ENCODE measurements at places on chromosomes 5 and 9. TPM values are rescaled to one million over a fixed set of nuclear protein-coding genes. Genes with fewer than 3 reads are reported as not detected.

Gene ECM2
- 4.5 TPM for total RNA-seq

Gene SEMA6A
- 12.5 TPM for total RNA-seq

Gene GPR151
- total RNA-seq, result not detected

Gene ALDH1B1
- 2.8 TPM for total RNA-seq

Gene CER1
- not detected for total RNA-seq

Gene SLC6A7
- total RNA-seq, result not detected

Gene GAS1
- 65.8 TPM for total RNA-seq

Gene PRXL2C
- total RNA-seq, result 10.6 TPM

Gene SLC45A2
- 1.2 TPM for total RNA-seq

Gene LCP2
- total RNA-seq, result 6.5 TPM

Gene GRIN3A
- total RNA-seq, result not detected

Gene COL27A1
- total RNA-seq, result 16.1 TPM

Gene PCDHGA10
- 6.8 TPM for total RNA-seq

Gene MPDZ
- 9.6 TPM for total RNA-seq

Gene GLIPR2
- total RNA-seq, result 6.1 TPM

- DNase-seq, result no peak
Observed at GRCh38 chr5:128572930-128573319, 34.9 kb upstream of the FBN2 start.

GRCh38 chr5:16754086-16754485 lies 137.3 kb upstream of the RETREG1 start:
- no peak for DNase-seq

GRCh38 chr9:70553707-70554673 lies 139.5 kb upstream of the KLF9 start:
- no peak for DNase-seq

- no peak for DNase-seq
Observed at GRCh38 chr9:76417394-76417793, 23.2 kb upstream of the RFK start.

- no peak for DNase-seq
Observed at GRCh38 chr5:175120412-175120811, 323.6 kb downstream of the DRD1 start.

GRCh38 chr9:20940447-20941173 lies 90.8 kb downstream of the HACD4 start:
- no peak for DNase-seq

DNA sequence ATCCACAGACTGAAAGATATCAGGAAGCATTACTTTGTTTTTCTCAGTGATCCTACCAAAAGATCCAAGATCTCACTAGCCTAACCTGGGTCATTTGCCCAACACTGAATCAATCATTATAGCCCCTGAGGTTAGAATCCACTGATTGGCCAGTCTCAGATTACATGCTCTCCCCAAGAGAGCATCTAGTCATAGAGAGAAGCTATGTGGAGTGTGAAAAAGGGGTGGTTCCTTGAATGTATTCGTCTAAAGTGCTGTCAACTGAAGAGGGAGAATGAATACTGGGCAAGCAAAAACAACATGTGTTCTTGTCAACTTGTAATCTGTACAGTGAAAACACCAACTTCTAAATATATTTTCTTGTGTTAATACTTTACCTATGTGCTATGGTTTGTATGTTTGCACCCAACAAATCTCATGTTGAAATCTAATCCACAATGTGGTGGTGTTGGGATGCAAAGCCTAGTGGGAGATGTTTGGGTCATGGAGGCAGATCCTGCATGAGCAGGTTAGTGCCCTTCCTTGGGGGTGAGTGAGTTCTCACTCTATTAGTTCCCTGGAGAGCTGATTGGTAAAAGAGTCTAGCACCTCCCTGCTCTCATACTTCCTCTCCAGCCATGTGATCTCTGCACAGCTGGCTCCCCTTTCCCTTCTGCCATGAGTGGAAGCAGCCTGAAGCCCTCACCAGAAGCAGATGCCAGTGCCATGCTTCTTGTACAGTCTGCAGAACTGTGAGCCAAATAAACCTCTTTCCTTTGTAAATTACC lies 60.3 kb upstream of the PJA2 start:
- DNase-seq, result no peak

- DNase-seq, result peak; percentile 48
Observed at GRCh38 chr5:909086-909485, 16.4 kb downstream of the TRIP13 start.

GRCh38 chr9:93676310-93677047 lies 100.1 kb downstream of the PHF2 start:
- DNase-seq, result peak; percentile 78

- DNase-seq, result no peak
Observed at GRCh38 chr5:4941161-4941560, 199.0 kb upstream of the ADAMTS16 start.

DNA sequence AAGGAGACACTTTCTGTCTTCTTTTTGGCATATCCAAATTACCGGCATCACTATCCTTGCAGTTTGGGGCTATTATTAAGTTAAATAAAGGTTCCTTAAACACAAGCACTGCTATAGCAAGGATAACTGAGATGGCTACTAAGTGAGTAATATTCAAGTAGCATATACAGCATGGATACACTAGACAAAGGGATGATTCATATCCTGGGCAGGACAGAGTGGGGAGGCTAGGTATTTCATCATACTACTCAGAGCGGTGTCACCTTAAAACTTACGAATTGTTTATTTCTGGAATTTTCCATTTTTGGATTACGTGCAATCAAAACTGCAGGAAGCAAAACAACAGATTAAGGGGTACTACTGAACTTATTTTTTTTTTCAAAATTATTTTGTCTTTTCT lies 54.1 kb downstream of the FER start:
- DNase-seq, result no peak

DNA sequence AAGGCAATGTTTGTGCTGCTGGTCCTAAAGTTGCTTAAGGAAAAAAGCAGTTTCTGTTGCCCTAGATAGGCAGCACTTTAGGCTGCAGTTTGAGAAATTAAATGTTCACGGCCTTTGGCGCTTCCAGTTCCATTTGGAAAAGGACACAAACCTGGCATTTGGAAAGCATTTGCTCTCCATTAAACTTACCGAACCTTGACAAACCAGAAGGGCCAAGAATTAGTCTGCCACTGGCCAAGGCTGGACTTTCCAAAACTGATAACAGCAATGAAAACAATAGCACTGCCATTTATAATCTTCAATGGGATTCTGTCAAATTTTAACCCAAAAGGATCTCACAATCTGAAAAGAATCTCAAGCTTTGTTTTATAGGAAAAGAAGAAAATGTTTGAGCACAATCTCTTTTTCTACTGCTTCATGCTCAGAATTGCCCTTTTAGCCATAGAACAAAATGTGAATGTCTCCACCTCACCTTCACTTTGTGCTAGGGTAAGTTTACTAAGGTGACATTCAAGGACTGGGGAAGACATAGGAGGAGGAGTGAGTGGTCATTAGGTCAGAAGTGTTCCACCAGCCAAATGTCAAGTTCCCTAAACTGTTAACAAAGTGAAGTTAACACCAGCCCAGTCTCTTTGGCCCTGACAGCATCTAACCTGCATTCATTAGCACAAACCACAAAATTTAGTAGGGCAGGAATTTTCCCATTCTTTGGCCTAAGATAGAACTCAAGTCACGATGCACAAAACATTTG lies 583.4 kb upstream of the DMAC1 start:
- no peak for DNase-seq

- peak; percentile 47 for DNase-seq
Observed at GRCh38 chr5:14900693-14901461, 29.3 kb upstream of the ANKH start.

- DNase-seq, result no peak
Observed at GRCh38 chr5:135105105-135105484, 71.1 kb upstream of the PITX1 start.

- DNase-seq, result no peak
Observed at GRCh38 chr9:82565188-82565969, 497.6 kb downstream of the RASEF start.

- DNase-seq, result no peak
Observed at GRCh38 chr5:168110870-168111832, 180.3 kb upstream of the WWC1 start.

DNA sequence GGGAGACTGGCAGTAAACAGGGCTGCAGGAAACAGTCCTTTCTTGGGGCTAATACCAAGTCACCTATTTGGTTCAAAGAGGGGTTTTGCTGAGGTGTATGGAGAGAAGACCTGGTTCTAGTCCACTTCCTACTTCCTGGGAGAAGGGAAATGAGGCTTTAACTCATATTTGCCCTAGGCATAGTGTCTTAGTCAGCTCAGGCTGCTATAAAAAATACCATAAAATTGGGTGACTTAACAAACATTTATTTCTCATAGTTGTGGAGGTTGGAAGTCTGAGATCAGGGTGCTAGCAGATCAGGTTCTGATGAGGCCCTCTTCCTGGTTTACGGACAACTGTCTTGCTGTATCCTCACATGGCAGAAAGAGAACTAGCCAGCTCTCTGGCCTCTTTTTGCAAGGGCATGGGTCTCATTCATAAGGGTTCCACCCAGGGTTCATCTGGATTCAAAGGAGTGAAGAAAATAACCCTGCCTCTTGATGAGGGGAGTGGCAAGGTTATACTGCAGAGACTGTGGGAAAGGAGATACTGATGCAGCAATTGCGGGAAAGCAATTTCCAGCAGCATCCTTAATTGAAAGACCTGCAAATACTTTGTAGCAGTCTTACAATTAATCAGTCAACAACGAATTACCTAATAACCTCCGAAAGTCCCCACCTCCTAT lies 40.5 kb downstream of the ANKDD1B start:
- no peak for DNase-seq

DNA sequence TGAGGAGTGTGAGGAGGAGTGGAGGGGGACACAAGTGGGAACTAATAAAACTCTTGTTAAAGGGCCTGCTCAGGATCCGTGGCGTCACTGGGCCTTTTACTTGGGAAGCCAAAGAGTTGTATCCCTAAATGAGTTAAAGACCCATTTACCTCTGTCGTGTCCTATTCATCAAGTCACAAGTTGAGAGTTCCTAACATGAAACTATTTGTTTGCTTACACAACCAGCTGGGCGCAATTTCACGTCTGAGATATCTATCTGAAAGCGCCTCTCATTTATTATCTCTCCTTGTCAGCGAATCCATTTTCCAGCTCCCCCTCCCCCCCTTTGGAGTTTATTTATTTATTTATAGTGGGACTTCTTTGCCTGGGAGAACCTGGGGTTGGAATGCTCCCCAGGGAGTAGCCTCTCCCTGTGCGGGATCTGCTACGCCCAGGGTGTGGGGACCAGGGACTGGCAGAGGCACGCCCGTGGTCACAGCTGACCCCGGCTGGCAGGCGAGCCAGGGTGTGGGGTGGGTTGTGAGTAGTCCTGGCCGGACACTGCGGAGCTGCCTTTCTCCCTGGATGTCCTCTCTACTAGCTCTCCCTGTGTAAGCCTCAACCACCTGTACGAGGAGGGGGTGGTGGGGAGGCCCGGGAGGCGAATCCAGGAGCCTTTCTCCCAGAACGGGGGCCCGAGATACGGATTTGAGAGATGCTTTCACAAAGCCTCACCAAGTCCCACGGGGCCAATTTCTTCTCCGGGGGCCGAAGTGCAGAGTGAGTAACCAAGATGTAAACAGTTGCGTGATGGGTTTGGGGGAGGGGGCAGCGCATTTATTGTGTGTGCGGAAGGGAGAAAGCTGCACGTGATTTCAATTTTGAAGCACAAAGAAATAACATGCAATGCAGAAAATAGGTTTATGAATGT lies 15.3 kb downstream of the NR2F1 start:
- no peak for DNase-seq

DNA sequence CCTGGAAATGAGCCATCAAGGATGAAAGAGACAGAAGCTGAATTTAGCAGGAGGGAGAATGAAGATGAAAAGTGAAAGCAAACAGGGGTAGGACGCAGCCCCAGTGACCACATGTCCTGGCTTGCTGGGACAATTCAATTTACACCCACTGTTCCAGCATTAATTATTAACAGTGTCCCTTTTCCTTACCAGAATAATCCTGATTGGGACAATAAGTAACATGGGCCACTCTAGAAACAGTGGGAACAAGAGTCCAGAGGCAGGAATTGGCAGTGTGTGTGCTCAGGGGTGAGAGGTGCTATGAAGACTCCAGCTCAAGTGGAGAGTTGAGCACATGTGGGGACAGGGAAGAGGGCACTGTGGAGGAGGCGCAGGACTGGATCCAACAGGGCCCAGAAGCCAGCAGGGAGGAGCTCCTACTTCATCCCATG lies 147.1 kb downstream of the C5orf15 start:
- DNase-seq, result no peak

DNA sequence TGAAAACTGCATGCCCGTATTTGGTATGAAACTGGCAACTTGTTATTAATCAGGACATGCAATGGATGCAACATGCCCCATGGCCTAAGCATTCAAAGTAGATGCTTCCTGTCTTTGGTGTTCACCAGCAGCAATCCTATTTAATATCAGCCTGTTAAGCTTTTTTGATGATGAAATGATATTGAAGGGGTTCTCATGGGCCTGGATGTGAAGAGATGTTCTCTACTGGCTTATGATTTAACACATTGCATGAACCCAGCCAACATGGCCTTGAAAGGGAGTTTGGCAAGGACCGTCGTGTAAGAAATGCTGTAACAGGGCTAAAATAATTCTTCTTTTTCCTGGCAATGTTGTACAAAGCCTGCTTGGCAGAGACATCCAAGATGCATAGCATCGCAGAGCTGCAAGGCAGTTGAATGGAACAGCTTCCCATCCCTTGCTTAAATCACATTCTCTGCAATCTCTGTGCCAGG lies 111.2 kb downstream of the SMARCA2 start:
- DNase-seq, result no peak

DNA sequence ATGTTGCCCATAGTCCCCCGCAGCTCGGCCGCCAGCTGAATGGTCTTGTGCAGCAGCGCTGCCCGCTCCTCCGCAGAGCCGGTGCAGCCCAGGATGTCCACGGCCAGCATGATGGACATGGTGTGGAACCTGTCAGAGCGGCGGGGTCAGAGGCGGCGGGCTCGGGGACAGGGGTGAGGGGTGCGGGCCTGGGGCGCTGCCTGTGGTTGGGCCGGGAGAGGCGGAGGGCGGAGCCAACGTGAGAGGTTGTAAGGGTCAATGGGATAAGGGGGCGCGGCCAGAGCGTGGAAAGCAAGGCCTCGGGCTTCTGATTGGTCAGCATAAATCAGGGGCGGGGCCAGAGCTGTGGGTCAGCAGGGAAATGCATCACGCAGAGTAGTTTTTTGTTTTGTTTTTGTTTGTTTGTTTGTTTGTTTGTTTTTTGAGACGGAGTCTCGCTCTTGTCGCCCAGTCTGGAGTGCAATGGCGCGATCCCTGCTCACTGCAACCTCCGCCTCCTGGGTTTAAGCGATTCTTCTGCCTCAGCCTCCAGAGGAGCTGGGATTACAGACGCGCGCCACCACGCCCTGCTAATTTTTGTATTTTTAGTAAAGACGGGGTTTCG lies 6.8 kb upstream of the TOR2A start:
- DNase-seq, result peak; percentile 94

- no peak for DNase-seq
Observed at GRCh38 chr9:117992006-117992405, 287.8 kb downstream of the TLR4 start.

DNA sequence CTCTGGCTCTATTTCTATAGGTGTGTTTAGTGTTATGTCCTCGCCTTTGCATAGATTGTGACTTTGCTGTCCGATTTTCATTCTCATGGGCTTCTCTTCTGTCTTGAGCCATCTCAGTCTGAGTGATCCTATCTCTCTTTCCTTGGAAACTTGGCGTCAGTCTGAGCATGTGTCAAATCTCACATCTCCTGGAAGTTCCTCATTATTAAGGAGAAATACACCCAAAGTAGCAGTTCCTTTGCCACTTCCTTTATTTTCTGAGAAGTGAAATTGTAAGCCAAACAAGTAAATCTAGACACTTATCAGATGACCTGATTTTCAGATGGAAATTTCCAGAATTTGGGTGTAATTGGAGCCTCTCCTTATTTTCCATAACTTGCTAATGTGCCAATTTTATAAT lies 126.9 kb upstream of the ANKH start:
- no peak for DNase-seq

GRCh38 chr9:89051421-89052025 lies 60.3 kb downstream of the S1PR3 start:
- no peak for DNase-seq

All from lower leg skin (tissue), 4 donors.